ENCODE measurements at places on chromosomes 16 and 17. TPM values are rescaled to one million over a fixed set of nuclear protein-coding genes. Genes with fewer than 3 reads are reported as not detected.

GRCh38 chr17:69098625-69099024, 37.9 kb upstream of the ABCA9 start:
- no peaks in the 10 kb centered on the region for H3K4me1 ChIP-seq
- no peak for DNase-seq
- H3K27ac ChIP-seq = no peak overlapping the region
- H3K27me3 ChIP-seq = no peaks in the 10 kb centered on the region
- H3K36me3 ChIP-seq = peaks cover 78% of the 10 kb centered on the region
- no peak overlapping the region for H3K4me3 ChIP-seq

ABAT gene
- 1.7 TPM for total RNA-seq

GRCh38 chr16:84319146-84319760, 24.6 kb downstream of the WFDC1 start:
- H3K27ac ChIP-seq = no peak overlapping the region
- no peak for DNase-seq
- H3K4me3 ChIP-seq = no peak overlapping the region
- H3K4me1 ChIP-seq = no peaks in the 10 kb centered on the region
- no peaks in the 10 kb centered on the region for H3K36me3 ChIP-seq
- no peaks in the 10 kb centered on the region for H3K27me3 ChIP-seq

NOTUM gene
- 1.6 TPM for total RNA-seq

GRCh38 chr16:81076566-81077075, 417 bp downstream of the C16orf46 start:
- H3K4me3 ChIP-seq = peak overlapping the region; percentile 75
- no peaks in the 10 kb centered on the region for H3K36me3 ChIP-seq
- no peaks in the 10 kb centered on the region for H3K4me1 ChIP-seq
- H3K27me3 ChIP-seq = no peaks in the 10 kb centered on the region
- DNase-seq = peak; percentile 93

C16orf54 gene
- total RNA-seq = 0.47 TPM

DNA sequence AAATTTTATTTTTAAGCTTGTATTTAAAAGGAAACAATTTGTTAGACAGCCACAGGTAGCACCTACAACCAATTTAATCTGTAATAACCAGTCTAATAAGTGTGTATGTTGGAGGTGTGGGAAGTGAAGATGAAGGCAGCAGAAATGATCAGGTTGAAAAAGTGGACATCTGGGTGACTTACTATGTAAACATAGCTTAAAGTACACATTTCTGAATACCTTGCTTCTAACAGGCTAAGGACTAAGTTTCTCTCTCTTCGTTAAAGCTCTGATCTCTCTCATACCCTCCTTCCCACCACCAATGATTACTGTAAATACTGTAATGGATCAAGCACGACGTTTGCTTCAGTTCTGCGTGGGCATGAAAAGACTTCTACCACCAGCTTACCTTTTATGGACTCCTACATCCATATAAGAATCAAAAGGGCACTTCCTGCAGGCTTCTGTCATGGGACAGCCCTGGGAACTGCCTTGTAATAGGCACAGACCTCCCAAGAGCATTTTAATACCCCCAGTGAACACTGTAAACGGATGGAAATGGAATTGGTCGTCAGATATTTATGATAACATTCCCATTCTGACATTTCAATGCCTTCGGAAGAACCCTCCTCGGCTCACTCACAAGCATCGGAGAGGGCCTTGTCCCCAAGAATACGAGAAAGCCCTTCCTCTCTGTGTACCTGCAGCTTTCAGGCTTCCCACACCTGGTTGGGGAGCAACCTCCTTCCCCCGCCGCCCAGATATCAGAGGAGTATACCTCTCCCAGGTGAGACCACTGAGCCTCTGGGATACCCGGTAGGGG, 700 bp downstream of the CCDC43 start:
- no peaks in the 10 kb centered on the region for H3K27me3 ChIP-seq
- peak overlapping the region; percentile 97 for H3K4me3 ChIP-seq
- no peak for DNase-seq
- H3K36me3 ChIP-seq = peaks cover 21% of the 10 kb centered on the region

DNA sequence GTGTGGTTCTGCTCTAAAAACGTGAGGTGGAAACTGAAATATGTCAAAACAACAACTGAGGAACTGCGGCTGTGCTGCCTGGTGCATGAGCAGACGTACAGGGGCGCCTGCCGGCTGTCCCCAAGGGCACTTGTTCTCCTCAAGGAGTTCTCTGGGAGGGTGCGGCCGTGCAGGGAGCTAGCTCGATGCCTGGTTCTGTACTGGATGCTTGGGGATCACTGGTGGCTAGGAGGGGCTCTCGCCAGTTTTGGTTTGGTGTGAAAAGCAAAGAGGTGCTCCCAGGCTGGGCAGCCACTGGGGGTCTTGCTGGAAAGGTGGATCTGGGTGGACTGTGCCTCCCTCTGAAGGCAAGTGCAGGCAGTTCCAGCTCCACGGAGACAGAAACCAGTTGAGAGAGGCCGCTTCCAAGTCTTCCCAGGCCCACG, 41.9 kb upstream of the ATP2A3 start:
- peaks cover 5% of the 10 kb centered on the region for H3K4me1 ChIP-seq
- H3K36me3 ChIP-seq = peaks cover 59% of the 10 kb centered on the region
- no peak overlapping the region for H3K4me3 ChIP-seq
- no peak overlapping the region for H3K27ac ChIP-seq
- no peaks in the 10 kb centered on the region for H3K27me3 ChIP-seq
- DNase-seq = no peak

- no peaks in the 10 kb centered on the region for H3K36me3 ChIP-seq
- DNase-seq = no peak
- H3K4me1 ChIP-seq = no peaks in the 10 kb centered on the region
- no peak overlapping the region for H3K27ac ChIP-seq
Observed at GRCh38 chr16:77376358-77376757, 58.5 kb downstream of the ADAMTS18 start.

DNA sequence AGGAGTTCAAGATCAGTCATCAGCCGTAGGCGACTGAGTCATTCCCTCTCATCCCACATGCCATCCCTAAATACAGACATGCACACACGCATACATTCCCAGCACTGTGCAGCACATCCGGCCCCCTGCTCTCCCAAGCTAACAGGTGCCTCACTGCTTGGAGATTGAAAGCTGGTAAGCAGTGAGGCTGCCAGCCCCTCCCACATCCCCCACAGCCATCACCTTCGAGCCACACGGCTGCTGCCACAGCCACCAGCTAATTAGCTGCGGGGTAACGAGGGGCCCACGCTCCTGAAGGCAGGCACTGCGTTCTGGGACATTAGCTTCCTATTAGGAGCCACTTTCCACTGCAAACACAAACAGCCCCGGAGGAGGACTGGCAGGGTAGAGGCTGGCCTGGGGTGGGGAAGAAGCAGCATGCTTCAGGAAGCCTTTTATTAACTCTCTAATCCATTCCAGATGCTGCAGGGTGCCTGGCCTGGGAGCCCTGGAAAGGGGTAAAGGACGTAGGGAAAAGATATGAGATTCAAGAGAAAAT, 179.6 kb downstream of the CCT6B start:
- no peak for DNase-seq
- no peaks in the 10 kb centered on the region for H3K36me3 ChIP-seq
- no peaks in the 10 kb centered on the region for H3K4me1 ChIP-seq
- no peak overlapping the region for H3K27ac ChIP-seq

- no peak overlapping the region for H3K4me3 ChIP-seq
- no peak for DNase-seq
- H3K27ac ChIP-seq = no peak overlapping the region
- no peaks in the 10 kb centered on the region for H3K27me3 ChIP-seq
- H3K36me3 ChIP-seq = no peaks in the 10 kb centered on the region
Observed at GRCh38 chr16:67758006-67758405, 38.9 kb upstream of the GFOD2 start.

- H3K27me3 ChIP-seq = peaks cover 3% of the 10 kb centered on the region
- no peaks in the 10 kb centered on the region for H3K4me1 ChIP-seq
- no peak overlapping the region for H3K4me3 ChIP-seq
- DNase-seq = no peak
- no peaks in the 10 kb centered on the region for H3K36me3 ChIP-seq
Observed at GRCh38 chr17:35479271-35479670, 30.7 kb upstream of the SLFN13 start.
